ENCODE measurements at places on chromosomes 7 and 10.

DNA sequence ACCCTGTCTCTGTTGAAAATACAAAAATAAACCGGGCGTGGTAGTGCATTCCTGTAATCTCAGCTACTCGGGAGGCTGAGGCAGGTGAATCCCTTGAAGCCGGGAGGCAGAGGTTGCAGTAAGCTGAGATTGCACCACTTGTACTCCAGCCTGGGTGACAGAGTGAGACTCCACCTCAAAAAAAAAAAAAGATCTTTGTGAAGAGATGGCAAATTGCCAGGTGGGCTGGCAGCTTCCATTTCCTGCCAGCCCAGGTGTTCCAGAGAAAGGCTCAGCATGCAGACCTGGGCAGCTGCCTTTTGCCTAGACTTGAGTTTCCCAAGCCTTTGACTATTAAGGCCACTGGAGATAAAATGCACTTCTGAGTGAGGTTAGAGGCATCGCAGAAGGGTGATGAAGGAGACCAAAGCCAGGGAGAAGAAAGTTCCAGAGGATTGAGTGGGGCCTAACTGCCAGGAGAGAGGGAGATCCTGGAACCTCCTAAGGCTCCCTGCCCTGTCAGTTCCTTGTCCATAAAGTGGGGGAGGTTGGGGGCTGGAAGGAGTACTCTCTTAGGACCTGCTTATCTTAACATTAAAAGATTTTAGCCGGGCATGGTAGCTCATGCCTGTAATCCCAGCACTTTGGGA, 10.0 kb upstream of the DDIT4 start:
- no peak for DNase-seq

DNA sequence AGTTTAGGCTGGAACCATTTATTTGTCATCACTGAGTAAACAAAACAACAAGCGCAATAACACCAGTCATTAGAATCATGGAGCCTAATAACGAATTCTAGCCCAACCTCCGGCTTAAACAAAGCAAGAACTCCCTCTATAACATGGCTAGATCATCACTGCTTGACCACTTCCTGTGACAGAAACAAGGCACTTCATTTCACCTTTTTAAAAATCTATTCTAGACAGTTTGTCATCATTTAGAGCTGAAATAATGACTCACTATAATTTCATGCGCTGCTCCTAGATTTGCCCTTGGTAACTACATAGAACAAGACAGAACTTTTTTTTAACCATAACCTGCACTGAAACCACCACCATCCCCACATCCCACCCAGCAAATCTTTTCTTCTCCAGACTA, 81.3 kb downstream of the OSBPL3 start:
- DNase-seq: no peak

- DNase-seq: no peak
Measured at GRCh38 chr10:92327445-92328433, 36.8 kb downstream of the MARCHF5 start.

DNA sequence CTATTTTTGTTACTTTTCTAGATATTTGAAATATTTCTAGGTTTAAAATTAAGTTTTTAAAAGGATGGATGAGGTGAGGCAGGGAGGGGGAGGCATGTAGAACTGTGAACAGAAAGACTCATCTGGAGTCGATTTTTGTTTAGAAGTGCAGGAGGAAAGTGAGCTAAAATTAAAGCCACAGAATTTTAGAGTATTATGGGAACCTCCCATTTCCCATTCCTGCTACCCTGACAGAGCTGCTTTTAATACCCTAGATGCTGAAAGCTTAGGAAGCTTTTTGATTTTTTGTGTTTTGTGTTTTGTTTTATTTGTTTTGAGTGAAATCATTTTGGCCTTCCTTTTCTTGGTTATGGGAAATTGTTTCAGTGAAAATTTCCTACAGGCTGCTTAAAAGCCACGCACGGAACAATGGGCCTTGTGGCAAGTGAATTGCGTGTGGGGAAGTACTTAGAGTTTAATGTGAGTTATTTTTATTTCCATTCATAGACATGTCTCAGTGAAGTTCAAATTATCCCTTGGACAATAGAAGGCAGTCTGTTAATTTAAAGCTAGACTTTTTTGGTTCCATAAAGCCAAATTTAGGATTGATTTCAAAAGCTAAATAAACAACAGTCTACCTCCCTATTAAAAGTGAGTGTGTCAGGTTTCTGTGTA, 102.0 kb upstream of the HDAC9 start:
- peak; percentile 87 for DNase-seq

DNA sequence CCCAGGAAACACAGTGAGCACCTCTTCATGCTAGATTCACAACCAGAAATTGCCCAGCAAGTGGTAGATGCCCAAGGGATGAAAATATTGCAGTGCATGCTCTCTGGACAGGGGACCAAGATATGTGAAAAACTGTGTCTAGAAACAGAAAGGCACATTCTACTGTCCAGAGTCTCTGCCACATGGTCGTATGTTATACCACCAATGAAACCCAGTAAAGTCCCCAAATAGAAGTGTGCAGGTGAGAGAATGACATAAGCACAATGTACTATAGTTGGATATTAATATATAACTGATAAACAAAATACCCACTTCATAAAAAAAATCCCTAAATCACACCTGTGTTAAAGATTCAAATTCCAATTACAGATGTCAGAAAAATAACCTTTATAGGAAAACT, 43.8 kb downstream of the RASGEF1A start:
- DNase-seq: no peak

GRCh38 chr10:102767428-102768160, 23.8 kb downstream of the WBP1L start:
- DNase-seq: no peak

DNA sequence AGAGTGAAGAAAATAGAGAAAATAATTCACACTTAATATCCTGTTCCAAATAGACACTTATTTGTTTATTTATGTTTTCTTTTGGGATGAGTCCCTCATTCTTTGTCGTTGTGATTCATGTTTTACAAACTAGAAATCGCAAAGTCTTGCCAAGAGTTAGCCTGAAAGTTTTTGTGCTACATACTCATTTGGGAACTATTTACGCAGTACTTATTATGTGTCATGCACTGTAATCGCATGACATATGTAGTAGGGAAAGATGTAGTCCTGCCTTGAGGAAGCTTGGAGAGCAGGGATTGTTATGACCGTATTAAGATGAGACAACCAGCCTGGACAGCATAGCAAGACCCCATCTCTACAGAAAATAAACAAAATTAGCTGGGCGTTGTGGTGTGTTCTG, 189.3 kb downstream of the ABCA13 start:
- DNase-seq: no peak

- no peak for DNase-seq
Measured at GRCh38 chr10:22243321-22243720, 25.5 kb upstream of the EBLN1 start.

- DNase-seq: no peak
Measured at GRCh38 chr10:130196511-130197487, 60.6 kb downstream of the GLRX3 start.

DNA sequence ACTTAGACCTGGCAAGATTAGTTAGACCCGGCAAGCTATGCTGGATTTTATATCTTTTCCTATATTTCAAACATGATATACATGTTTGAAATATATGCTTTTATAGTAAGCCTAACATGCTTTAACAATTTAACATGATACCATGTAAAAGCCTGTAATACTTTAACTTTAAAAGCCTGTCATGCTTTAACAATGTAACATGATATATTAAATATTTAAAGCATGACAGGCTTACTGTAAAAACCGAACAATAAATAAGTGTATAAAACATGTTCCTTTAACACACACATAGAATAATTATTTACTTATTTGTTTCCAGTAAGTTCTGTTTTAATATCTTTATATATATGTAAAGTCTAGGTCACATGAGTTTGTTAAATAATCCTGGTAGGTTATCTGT, 65.4 kb downstream of the SLC25A40 start:
- no peak for DNase-seq

DNA sequence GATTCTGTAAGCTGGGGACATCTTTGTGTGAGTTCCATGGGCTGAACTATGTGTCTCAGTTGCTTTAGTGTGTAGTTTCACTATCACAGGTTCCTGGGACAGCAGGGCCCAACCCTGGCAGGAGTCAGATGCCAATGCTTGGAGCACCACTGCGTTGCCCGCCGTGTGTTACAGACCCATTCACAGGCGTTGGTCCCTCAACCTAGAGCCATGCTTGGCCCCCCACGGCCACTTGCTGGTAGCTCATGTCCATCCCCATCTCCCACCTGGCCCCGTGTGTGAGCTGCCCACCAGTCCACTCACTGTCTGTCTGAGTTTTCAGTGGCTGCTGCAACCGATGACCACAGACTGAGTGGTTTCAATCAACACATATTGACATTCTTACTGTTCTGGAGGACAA, 546.9 kb downstream of the TCERG1L start:
- no peak for DNase-seq

DNA sequence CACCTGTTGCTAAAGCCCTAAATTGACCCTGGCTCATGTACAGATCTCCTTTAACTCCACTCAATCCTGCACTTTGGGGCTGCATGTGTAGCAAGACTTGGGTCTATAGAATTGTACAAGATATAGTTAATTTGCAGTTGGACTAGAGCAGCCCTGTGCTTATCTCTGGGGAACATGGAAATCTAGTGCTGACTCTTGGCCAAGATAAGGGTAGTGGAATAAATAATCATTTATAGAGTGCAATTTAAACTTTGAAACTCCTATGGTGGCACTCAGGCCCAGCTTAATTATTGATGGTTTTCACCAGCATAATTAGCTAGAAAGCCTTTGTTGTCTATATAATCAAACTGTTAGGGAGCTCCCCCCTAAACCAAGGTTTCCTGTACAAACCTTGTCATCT, 39.2 kb upstream of the MBL2 start:
- DNase-seq: no peak

- no peak for DNase-seq
Measured at GRCh38 chr10:119654540-119654939, 3.4 kb downstream of the BAG3 start.

- DNase-seq: no peak
Measured at GRCh38 chr10:3702569-3702968, 82.4 kb downstream of the KLF6 start.

DNA sequence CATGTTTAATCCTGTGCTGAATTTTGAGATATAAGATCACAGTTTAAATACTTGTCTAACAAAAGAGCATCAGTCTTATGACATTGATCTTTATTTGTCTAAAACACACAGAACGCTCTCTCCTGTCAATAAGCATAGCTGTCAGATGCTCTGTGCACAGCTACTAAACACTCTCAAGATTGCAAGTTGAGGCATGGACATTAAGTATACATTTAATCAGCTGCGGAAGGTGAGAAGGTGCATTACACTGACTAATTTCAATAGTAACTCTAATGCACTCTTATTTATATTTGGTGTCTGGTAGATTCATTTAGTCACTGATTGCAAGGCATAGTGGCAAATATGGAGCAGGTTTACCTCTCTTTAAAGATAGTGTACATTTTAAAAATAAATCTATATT, 580.3 kb upstream of the NRP1 start:
- no peak for DNase-seq

DNA sequence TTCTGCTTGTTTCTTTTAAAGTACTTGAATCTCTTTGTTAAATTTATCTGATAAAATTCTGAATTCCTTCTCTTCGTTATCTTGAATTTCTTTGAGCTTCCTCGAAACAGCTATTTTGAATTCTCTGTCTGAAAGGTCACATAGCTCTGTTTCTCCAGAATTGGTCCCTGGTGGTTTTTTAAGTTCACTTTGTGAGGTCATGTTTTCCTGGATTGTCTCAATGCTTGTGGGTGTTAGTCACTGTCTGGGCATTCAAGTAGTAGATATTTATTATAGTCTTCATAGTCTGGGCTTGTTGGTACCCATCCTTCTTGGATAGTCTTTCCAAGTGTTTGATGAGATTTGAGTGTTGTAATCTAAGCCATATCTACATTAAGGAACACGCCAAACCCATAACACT, 1060.6 kb downstream of the LRMDA start:
- DNase-seq: no peak

GRCh38 chr10:123928427-123928826, 36.8 kb upstream of the CPXM2 start:
- DNase-seq: no peak

- no peak for DNase-seq
Measured at GRCh38 chr10:114544045-114544659, 113.9 kb downstream of the ABLIM1 start.

GRCh38 chr7:114414156-114415063, at the start of gene FOXP2:
Gene FOXP2, plus strand, starts transcription at chr7:114414815. Its CDS starts 11,697 bp downstream, at chr7:114426512.
- peak; percentile 84 for DNase-seq

GRCh38 chr7:116948934-116949333, 4.4 kb upstream of the ST7 start:
- no peak for DNase-seq

DNA sequence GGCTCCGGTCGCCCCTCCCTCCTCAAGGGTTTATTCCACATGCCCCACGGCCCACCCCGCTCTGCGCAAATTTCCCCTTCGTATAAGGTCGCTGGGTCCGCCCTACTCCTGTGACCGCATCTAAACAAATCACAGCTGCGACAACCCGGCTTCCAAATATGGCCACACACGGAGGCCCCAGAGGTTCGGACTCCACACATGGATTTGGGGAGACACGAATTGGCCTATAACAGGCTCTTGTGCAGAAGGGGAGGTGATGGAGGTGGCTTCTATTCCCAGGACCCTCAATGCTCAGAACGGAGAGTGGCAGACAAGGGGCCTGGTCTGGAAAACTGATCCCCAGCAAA, 90.1 kb downstream of the FOXL3 start:
- no peak for DNase-seq

GRCh38 chr10:71252220-71252619, 39.9 kb downstream of the UNC5B start:
- DNase-seq: no peak

DNA sequence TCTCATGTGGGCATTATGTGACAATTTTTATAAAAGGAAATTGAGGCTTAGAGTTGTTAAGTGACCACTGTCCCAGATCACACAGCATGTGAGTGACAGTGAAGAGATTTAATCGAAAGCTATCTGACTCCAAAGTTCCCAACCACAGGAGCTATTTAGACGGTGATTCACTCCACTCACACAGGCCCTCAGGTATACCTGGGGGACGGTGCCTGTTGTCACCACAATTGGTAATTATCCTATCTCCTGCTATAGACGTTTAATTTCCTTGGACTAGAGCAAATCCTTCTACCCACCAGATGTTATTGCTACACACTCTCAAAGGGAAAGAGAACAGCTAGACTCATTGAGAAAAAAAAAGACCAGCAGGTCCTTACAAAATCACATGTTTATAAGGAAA, 145.5 kb downstream of the KLF6 start:
- DNase-seq: no peak

GRCh38 chr10:19204246-19204917, 155.8 kb downstream of the MALRD1 start:
- no peak for DNase-seq

- no peak for DNase-seq
Measured at GRCh38 chr7:73612598-73613269, 11.6 kb downstream of the MLXIPL start.

DNA sequence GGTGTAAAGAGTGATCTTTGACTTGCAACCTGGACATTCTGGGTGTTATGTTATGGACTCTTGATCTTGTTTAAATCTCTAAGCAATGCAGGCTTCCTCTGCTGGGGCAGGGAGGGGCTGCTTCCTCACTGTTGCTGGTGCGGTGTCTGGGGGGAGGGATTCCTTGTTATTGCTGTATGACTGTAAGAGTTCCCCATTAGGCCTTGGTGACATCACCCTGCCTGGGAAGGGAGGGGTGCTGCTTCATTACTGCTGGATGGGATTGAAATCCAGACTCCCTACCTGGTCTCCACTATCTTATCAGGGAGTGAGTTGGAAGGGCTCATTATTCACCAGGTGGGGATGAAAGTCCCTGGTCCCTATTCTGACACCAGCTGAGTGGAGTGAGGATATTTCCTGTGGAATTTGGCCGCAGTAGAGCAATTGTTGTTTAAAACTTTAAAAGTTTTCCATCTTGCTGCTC, 8.8 kb downstream of the OGDH start:
- DNase-seq: no peak

GRCh38 chr10:22150842-22151241, 67.0 kb downstream of the EBLN1 start:
- DNase-seq: no peak
